ENCODE measurements at places on chromosomes 3 and 15.

- no peak for DNase-seq
These were observed 29.7 kb downstream of the TMEM45A start for GRCh38 chr3:100522125-100522524.

GRCh38 chr15:51359981-51360380 is 18.5 kb downstream of the GLDN start:
- no peak for DNase-seq

GRCh38 chr15:77022646-77023575 is 28.0 kb downstream of the PSTPIP1 start:
- no peak for DNase-seq

DNA sequence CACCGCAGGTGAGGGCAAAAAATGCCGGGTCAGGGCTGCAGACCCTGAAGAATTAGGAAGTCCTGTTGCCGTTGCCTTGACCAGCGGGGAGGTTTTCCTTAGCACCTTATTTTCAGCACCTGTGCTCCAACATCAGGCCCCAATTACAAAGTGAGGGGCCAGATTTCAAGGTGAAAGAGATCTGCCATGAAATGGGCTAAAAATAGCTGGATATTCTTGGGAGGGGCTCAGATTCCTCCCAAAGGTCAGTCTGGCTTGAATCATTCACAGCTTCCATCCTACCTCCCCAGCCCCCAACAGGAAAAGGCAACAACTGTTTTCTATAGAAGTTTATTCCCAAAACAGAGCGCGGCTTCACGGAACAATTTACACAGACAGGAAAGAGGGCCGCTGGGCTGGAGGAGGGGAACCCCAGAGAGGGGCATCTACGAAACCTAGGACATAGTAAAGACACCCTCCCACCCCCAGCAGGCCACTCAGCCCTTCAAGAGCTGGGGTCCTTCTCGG is 941 bp upstream of the SLC26A6 start:
- DNase-seq: no peak

DNA sequence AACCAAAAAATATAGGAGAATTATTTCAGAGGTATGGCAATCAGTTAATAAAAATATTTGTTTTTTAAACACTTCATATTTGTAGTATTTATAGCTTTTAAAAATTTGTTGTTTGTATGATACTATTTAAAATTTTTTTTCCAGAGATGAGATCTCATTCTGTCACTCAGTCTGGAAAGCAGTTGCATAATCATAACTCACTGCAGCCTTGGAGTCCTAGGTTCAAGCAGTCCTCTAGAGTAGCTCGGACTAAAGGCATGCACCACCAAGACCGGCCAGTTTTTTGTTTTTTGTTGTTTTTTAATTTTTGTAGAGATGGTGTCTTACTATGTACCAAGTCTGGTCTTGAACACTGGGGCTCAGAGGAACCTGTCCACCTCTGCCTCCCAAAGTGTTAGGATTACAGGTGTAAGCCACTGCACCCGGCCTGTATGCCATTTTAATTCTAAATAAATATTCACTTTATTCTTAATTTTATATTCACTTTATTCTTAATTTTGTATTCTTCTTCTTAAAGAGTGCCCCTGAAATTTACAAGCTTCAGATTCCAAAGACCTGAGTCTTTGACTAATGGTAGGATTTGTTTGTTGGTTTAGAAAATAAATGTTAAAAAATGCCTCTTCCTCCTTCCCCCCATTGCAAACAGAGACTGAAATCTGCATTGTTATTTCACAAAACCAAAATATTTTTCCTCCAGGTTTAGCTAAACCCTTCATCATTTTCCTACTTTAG is 9.4 kb downstream of the TGFBR2 start:
- no peak for DNase-seq

DNA sequence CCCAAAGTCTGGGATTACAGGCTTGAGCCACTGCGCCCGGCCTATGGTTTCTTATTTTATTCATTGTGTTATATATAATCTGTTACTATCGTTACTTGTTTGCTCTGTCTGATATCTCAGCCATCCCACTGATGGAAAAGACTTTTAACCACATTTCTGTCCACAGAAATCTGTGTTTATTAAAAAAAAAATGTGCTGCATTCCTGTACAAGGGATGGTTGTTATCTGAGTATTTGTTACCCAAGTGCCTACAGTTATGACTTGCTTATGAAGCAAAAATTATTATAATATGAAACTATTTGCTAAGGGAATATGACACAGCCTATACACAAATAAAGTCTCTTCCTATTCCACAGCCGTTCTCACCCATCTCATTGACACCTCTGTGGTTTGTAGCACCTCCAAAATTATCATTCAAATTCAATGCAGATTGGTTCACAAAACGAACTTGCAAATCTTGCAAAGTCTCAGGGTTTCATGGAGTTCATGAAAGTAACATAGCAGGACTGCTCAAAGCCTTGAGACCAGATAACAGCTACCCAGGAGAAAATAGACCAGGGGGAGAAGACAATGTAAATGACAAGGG is 47.4 kb upstream of the UBE2E1 start:
- no peak for DNase-seq

DNA sequence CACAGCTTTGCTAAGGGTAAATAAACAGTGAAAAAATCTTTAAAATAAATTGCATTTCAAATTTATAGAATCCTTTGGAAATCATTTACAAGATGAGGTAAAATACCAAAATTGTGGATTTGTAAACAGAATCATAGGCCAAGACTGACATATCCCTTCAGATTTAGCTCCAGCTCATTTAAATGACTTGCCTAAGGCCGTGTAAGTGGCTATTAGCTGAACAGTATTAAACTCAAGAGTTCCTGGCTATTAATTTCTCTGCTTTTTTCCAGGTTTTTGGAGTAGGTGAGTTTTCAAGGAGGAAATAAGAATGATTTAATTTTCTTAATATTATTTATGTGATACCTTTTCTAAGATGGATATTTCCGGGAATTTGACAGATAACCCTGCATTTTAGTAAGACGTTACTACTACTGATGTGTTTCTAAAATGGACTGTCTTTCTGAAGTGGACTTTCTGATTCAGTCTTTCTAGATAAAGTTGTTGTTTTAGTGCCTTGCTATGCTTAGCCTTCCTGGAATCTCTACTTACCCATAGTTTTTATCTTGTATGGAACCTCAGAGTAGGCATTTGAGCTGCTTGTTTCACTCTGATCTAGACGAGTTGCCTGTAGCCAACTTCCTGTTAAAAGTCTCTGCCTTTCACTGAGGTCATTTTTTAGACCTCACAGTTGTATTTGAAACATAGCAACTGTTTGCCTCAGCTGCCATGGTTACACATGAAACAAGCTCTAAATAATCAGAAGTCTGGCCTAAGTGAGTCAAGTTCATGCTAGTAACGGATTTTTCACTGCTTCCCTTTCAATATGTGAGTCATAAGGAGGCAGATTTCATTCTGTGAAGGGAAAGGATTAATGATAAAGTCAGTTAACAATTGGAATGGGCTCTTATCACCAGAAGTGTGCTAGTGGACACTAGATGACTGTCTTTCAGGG is 127.0 kb downstream of the KLHL25 start:
- peak; percentile 95 for DNase-seq

DNA sequence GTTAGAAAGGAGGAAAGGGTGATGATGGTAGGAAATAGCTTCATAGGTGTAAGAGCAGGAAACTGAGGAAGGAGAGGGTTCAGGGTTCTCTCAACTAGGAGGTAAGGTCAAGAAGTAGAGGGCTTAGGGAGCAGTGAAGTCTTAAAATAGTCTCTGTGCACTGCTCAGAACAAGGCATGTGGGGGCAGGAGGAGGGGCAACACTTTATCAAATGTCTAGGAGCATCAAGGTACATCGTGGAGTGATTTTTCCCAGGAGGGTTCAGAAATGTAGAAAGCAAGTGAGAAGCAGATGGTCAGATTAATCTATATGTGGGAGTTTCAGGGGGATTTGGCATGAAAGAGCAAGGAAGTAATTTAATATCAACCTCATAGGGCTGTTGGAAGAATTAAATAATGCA is 58.8 kb downstream of the TNIK start:
- DNase-seq: no peak

DNA sequence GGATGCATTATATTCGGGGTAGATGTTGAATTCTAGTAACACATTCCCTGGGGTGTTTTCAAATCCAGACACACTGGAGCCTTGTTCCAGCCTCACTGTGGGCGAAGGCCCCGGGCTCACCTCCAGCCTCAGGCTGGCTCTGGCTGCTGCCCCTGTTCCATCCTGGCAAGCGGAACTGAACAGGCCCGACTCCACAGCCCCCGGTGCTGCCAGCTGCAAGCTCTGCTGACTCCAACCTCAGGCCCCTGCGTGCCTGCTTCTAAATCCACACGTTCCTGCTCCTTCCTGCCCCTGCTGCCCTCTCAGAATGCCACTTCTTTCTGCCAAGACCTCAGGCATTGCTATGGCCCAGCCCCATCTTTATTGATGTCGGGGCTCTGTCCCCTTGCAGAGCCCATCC is 90.6 kb downstream of the LIPC start:
- no peak for DNase-seq

DNA sequence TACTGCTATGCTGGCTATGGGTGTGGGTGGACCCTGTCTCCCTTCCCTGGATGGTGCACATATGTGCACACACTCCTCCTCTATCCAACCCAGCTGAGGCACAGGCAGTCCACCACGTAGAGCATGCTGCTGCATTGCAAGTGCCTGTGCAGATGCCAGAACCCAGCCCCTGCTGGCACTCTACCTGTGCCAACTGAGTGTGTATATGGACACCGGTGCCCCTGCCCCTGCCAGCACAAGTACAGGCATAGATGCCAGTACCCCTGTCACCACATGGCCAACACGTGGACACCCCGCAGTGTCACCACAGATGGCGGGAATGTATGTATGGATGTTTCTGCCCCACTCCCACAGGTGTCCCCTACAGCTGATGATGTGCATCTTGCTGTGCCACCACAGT is 216.5 kb downstream of the ISL2 start:
- no peak for DNase-seq

DNA sequence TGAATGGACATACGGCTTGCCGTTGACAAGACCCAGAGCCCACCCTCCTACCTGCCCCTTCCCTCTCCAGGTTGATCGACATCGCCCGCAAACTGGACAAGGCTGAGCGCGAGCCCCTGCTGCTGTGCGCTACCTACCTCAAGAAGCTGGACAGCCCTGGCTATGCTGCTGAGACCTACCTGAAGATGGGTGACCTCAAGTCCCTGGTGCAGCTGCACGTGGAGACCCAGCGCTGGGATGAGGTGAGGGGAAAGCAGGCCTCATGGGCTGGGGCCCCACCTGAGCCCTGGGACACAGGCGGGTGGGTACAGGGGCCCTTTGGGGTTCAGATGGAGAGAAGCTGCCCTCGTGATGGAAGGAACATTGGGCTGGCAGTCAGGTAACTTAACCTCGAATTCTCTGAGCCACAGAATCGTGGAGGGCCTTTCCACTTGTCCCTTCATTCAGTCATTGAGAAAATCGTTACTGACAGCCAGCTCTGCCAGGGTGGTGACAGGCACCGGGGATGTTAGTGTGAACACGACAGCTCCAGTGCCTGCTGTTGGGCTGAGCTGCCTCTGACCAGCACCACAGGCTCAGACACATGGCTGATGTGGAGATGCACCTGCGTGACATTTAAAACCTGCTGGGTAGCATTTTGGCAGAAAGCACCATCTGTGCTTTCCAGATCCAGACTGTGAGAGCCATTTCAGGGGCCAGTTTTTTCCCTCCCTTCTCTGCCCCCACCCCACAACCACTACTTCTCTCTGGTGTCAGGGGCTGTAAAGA is 25.6 kb upstream of the RHO start:
- DNase-seq: no peak

DNA sequence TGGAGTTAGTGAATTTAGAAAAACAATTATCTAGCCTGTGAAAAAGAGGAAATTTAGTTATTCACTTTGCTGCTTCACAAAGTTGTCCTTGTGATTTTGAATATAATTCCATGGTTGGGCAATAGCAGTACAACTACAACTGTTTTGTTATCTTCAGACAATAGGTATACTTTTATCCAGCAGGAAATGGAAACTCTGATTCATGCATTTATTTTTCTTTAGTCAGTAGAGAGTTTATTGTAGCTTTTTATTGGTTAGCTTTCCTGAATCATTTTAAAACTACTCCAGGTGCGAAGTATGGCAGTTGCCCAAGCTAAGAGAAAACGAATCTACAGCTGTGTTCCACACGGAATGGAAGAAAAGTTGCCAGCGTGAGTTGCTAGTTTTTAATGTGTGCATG is 80.3 kb downstream of the TM4SF4 start:
- DNase-seq: peak; percentile 80

DNA sequence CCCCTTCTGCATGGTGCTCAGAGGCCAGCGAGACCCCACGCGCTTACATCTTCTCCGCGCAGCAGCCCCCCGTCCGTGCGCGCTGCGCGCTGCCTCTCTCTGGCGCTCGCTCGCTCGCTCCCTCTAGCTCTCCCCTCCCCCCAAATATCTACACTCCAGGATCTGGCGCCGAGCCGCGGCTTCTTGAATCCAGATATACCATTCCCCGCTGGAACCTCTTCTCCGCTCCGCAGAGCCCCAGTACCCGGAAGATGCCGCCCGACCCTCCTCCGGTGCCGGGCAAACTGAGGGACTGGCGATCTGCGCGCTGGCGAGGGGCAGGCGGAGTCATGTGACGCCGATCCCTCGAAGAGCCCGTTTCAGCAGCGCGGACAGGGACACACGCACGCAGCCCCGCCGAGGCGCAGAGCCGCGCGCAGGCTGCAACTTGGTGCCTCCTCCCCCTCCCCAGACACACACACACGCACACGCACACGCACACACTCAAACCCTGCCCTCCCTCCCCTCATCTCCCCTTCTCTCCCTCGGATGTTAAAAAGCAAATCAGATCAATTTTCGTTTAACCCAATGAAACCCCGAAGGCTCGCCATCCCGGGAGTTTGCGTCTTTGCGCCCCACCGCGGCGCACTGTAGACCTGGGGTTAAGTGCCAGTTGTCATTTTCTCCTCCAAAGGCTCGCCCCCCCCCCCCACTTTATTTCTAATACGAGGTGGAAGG is at the start of gene RASGRF1:
Gene RASGRF1 (minus strand): TSS at position 294 of the 717 bp plus-strand sequence. CDS start 282 bp downstream, at position 12.
- DNase-seq: no peak

DNA sequence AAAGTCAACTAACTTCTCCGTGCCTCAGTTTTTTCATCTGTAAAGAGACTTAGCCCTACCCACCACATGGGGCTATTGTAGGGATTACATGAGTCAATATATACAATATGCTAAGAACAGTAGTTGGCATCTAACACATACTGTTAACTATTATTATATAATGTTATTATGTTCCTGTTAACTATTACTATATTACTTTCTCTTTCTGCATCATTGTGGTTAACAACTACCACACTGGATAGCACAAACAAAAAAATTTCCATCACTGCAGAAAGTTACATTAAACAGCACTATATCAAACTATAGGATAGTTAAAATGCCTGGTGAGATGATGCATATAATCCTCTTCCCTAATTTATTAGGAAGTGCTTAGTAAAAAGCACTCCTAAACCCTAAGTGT is 23.7 kb downstream of the STAG1 start:
- DNase-seq: no peak

DNA sequence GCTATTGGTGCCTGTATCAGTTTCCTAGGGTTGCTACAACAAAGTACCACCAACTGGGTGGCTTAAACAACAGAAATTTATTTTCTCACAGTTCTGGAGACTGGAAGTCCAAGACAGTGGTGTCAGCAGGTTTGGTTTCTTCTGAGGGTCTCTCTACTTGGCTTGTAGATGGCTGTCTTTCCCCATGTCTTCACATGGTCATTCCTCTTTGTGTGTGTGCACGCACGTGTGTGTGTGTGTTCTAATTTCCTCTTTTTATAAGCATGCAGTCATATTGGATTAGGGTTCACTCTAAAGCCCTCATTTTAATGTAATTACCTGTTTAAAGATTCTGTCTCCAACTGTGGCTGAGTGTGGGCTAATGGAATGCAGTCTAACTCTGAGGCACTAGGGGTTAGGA is 182.5 kb downstream of the SPATA16 start:
- no peak for DNase-seq

Data from astrocyte of the cerebellum (primary cell).